ENCODE measurements at places on chromosomes 7 and 10.

GRCh38 chr10:61803269-61803668 is 98.2 kb upstream of the ARID5B start:
- DNase-seq: no peak

- DNase-seq: no peak
These were observed 50.3 kb downstream of the ATXN7L1 start for GRCh38 chr7:105826143-105826542.

GRCh38 chr7:82676777-82677463 is 233.3 kb upstream of the CACNA2D1 start:
- no peak for DNase-seq

GRCh38 chr10:132158823-132159222 is 27.9 kb upstream of the DPYSL4 start:
- no peak for DNase-seq

DNA sequence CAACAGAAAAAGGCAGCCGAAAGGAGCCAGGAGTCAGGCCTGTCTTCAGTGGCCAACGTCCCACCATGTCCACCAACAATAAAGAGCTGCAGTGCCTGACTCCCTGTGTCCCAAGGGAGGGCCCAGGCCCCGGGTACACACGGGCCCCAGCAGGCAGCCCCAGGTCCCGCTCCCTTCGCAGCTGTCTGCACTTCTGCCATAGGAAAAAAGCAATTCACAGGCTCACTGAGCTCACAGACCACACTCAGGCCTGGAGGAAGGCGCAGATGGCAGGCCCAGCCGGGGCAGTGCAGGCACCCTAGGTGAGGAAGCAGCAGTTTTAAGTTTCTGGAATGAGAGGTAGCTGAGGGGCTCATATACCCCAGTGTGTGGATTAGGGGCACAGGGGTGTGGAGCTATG is 100.5 kb downstream of the PRKAG2 start:
- no peak for DNase-seq

DNA sequence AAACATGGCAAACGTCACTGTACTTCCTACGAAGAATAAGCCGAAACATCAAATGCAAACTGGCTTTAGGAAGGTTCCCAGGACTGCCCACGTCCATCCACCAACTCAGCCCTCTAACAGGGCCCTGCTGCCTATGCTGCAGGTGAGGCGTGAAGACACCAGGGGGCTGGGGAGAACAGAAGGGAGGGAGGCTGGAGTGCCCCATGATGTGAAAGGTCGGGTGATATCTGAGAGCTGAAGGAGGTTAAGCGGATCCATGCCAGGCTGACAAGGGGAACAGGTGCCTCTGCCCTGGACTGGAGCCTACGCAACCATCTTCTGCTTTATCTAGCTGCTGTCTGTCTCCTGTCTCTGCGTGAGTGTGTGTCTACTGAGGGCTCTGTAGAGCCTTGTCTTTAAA is 40.2 kb upstream of the ATP6V0A4 start:
- DNase-seq: no peak

DNA sequence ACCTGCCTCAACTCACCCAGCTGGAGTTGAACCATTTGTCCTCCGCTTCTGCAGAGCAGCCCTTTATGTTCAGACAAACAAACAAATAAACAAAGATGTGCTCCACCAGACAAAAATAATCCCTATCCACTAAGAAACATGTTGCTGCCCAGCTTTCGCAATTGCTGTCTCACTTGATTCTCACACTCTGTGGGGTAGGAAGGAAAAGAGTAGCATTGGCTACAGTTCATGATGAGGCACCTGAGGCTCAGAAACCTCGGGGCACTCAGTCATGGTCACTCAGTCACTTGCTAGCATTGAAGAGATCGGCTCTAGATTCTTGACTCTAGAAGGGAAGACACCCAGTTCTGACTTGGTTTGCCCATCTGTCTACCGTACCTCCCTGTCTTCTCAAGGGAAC is 88.0 kb upstream of the ZMIZ1 start:
- no peak for DNase-seq

- DNase-seq: peak; percentile 63
These were observed 173.6 kb downstream of the ARHGAP12 start for GRCh38 chr10:31754803-31755624.

GRCh38 chr7:2019711-2020511 is 212.8 kb downstream of the MAD1L1 start:
- peak; percentile 88 for DNase-seq

DNA sequence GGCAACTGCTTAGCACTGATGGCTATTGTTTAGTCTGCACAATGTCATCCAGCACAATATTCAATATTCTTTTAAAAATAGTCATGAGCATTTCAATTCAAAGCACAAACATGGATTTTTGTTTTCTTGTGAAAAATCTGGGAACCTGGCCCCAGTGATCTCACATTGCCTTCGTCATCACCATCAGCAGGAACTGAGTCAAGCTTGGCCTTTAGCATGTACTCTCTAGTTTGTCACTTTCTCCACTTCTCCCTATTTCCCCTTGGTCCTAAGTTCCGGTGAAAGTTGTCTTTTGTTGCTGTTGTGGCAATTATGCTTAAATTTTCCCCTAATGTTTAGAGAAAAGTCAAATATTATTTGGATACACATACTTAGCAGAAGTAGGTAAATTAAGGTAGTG is 252.9 kb upstream of the SORCS1 start:
- no peak for DNase-seq

DNA sequence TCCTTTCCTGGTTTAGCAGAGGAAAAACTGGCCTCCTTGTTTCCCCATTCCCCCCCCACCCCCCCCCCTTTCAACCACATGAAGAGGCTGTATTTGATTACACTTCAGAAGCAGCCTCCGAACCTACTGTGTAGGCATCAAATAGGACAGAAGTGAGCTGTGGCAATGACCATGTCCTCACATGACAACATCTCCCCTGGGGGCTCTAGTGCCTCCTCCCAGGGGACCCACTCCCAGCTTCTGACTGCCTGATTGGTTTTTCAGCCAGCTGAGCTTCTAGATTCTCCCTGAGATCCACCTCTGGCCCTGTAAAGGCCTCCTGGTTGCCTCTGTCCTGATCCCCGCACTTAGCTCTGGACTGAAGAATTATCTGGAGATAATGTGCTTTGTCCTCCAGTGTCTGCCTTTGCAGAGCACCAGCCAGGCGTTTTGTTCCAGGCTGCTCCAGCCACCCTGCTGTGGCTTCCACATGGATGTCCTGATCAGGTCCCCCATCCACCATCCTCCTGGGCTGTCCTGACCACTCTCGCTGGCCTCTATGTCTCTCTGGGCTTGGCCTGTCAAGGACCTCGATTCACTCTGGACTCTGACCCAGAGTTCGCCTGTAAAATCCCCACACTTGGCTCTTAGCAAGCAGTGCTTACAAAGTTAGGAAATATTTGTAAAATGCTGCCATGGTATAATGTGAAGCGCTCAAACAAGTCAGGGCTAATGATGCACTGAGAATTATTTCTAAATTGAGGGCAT is 42.4 kb upstream of the TOMM7 start:
- DNase-seq: no peak

DNA sequence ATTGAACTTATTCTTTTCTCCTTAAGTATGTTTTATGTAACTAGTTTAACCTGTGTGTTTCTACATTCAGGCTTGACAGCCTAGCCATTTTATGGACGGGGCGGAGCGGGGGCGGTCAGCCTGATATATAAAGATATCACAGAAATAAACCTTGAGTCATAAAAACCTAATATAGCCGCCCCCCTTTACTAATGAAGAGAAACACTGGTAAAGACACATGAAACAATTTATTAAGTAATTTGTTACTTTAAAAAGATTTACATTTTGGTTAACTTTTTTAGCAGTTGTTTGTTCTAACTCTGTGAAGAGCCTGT is 84.0 kb downstream of the MAPK8 start:
- DNase-seq: no peak

DNA sequence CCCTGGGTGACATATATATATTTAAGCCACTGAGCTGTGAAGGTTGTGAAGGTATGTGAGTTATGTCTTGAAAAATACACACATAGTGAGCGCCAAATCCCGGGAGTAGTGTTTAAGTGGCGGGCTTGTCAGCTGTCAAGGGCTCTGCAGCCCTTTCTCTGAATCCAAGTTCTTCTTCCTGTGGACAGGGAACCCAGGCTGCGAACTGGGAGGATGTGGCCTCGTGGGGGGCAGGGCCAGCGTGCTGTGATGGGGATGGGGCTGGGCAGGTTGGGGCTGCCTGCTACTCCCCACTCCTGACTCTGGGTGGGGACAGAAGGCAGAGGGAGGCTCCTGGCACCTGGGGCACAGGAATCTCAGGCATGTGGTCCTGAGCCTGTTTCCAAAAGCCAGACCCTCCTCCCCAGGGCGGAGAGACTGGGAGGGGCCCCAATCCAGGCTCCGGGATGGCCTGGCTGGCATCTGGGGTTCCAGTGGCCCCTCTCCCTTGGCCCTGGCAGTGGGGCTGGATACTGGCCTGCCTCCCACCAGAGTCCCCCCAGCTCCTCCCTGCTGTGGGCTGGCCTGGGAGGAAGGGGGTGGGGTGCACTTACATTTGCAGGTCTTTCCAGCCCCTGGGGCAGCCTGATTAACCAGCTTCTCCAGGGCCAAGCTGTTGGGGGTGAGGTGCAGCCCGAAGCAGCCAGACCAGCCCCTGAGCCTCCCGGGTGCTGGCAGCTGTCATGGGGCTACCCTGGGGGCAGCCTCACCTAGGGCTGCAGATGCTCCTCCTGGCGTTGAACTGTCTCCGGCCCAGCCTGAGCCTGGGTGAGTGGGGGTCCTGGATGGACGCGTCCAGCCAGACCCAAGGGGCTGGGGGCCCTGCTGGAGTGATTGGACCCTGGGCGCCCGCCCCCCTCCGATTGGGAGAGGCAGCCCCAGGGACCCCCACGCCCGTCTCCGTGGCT is at the start of gene UPK3B:
UPK3B (plus strand) TSS at position 622 of the 947 bp plus-strand sequence; CDS start at position 723, 101 bp downstream.
- DNase-seq: peak; percentile 64

GRCh38 chr10:103197174-103197573 is 4.1 kb upstream of the NT5C2 start:
- DNase-seq: peak; percentile 42

GRCh38 chr7:156764016-156764669 is 123.6 kb downstream of the RNF32 start:
- DNase-seq: peak; percentile 66

GRCh38 chr7:46355331-46355730 is 434.3 kb upstream of the IGFBP3 start:
- no peak for DNase-seq

- no peak for DNase-seq
These were observed 602.8 kb downstream of the NRG3 start for GRCh38 chr10:82477776-82478175.
